Activated naive CD4-positive, alpha-beta T cell (primary cell): ENCODE measurements at places on chromosomes 11 and 22.
A peak's percentile ranks its signal among the peaks of the same experiment; 100 is the strongest.

- DNase-seq = no peak
These were observed 85.7 kb downstream of the AMOTL1 start for GRCh38 chr11:94853836-94854235.

- DNase-seq = no peak
These were observed 101.7 kb downstream of the CWC15 start for GRCh38 chr11:94871491-94872185.

GRCh38 chr11:12196308-12196707 is 85.9 kb downstream of the MICAL2 start:
- no peak for DNase-seq

GRCh38 chr11:19703211-19703610 is 9.4 kb upstream of the NAV2 start:
- DNase-seq = no peak

DNA sequence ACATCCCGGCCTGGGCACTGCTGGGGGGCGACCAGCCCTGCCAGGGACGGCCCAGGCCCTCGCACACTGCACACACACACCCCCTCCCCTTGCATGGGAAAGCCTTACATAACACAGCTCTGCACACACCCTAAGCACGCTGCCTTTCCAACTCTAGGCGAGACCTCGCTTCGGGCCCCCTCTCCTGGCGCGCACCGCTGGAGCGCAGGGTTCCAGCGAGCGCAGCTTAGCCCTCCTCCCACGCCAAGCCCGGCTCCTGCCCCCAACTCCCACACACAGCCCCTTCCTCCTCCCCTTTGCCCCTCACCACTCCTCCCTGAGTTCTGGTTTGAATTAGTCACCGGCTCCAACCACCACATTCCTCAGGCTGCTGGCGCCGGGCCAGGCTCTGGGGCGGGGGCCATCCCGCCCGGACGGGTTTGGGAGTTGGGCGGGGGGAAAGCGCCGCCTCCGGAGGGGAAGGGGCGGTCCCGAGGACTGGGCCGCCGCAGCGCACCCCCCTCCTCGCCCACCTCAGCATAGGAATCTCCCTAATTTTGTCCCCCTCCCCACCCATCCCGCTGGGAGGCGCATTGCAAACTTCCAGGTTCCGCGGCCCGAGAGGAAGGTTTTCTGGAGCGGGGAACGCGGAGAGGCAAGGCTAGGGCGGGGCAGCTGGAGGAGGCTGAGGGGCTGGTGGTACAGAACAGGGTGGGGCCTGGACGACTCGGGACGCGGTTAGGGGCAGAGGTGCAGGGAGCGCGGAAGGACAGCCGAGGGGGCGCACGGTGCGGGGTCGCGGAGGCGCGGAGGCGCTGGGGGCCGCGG is 966 bp downstream of the AHNAK start:
- DNase-seq = no peak

GRCh38 chr11:95140397-95141033 is 50.9 kb downstream of the ENDOD1 start:
- DNase-seq = no peak

- no peak for DNase-seq
These were observed 9.5 kb downstream of the TTC28 start for GRCh38 chr22:28670161-28670560.

DNA sequence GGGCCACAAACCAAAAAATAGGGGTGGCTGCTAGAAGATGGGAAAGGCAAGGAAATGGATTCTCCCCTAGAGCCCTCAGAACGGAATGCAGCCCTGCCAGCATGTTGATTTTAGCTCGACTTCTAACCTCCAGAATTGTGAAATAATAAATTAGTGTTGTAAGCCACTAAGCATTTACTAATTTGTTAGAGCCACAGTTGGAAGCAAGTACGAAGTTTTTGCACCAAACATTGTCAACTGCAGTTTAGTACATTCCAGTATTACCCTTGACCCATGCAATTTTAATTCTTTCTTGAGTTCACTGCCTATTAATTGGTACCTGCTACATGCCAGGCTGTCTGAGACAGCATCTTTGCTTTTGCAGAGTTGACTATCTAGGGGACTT is 32.2 kb downstream of the PARVA start:
- no peak for DNase-seq

GRCh38 chr22:49638001-49638400 is 189.7 kb downstream of the BRD1 start:
- DNase-seq = no peak

- DNase-seq = no peak
These were observed 1053.8 kb downstream of the TBC1D22A start for GRCh38 chr22:47816121-47816862.

GRCh38 chr11:27471589-27472397 is 797 bp downstream of the LGR4 start:
- no peak for DNase-seq

DNA sequence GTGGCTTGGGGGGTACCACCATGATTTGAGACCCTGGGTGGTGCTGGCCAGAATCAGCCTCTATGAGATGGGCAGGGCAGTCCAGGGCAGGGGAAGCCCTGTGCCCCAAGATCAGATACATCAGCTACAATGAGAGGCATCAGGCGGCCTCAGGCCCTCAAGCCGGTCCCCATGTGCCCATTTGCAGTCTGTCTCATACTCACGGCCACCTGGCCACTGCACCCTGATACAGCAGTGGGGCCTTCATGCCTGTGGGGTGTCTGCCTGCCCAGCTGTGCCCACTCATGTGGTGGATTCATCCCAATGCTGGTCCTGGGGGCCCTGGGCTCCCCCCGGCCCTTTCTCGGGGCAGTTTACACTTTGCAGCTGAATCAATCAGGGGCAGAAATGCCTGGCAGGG is 42.4 kb upstream of the KCNQ1OT1 start:
- DNase-seq = no peak

DNA sequence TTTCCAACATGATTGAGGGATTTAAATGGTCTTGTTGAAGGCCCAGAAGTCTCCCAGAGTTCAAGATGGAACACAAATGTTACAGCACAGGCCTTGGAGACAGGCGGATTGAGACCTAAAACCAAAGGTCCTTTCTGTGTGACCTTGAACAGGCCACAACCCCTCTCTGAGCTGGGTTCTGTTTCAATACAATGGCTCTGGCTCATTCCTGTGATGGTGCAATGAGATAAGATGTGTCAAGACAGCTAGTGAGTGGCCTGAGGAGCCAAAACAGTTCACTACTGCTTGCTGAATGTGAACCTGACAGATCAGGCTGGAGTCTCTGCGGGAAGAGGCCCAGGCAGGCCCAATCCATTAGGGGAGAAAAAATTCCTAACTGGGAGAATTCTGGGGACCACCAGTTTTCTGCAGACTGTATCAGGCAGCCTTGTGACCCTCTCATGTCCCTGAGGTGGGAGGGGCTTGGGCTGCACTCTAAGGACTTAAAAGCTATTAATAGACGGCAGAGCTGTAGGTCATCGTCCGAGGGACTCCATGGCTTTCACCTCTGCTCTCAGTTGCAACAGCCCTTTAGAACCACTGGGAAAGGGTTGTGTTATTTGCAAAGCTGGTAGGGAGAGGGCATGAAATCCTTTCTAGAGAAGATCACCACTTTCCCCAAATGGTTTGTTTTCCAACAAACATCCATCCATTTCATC is 126.1 kb upstream of the TEAD1 start:
- no peak for DNase-seq

DNA sequence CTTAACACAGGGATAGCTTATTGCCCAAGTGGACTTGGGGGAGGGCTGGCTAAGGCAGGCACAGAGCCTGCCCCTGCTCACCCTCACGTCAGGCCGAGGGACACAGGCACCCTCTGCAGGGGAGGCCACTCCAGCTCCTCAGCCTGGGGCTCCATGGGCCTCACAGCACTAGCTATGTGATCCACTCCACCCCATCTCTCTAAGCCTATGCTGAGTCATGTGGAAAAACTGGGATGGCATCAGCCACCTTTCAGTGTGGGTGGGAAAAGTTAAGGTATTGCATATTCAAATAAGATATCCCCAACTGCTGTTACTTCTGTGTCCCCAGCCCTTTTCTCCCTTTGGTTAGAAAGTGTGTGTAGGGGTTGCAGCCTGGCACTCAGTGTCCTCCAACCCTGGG is 22.3 kb downstream of the RANGAP1 start:
- DNase-seq = no peak

GRCh38 chr11:99176430-99176829 is 155.7 kb downstream of the CNTN5 start:
- DNase-seq = no peak

DNA sequence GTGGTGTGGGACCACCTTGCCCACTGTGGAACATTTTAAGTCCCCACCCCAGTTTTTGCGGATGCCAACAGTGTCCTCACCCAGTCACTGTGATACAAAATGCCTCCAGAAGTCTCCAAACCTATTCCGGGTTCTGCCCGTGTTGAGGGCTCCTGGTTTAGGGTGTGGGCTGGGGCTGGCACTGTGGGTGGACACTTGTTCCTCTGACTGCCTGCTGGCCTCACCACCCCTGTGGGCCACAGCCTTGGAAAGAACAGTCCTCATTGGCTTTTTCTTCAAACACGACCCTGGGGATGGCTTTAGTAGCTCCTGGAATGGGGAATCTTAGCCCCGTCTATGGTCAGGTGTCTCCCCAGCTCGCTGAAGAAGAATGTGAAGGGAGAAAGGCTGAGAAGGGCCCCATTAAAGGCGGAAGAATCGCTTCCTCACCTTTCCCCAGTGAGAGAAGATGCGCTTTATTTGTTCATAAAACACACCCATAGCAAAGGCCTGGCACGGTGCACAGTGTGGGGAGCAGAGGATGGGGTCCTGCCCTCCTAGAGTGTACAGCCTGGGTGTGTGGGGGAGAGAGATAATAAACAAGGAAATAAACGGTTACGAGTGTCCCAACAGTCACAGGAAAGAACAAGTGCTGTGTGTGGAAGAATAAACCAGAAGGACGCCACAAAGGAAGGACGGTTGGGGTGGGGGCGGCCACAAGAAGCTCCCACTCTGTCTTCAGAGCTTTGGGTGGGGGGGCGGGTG is 91.6 kb upstream of the SLC22A12 start:
- DNase-seq = no peak

DNA sequence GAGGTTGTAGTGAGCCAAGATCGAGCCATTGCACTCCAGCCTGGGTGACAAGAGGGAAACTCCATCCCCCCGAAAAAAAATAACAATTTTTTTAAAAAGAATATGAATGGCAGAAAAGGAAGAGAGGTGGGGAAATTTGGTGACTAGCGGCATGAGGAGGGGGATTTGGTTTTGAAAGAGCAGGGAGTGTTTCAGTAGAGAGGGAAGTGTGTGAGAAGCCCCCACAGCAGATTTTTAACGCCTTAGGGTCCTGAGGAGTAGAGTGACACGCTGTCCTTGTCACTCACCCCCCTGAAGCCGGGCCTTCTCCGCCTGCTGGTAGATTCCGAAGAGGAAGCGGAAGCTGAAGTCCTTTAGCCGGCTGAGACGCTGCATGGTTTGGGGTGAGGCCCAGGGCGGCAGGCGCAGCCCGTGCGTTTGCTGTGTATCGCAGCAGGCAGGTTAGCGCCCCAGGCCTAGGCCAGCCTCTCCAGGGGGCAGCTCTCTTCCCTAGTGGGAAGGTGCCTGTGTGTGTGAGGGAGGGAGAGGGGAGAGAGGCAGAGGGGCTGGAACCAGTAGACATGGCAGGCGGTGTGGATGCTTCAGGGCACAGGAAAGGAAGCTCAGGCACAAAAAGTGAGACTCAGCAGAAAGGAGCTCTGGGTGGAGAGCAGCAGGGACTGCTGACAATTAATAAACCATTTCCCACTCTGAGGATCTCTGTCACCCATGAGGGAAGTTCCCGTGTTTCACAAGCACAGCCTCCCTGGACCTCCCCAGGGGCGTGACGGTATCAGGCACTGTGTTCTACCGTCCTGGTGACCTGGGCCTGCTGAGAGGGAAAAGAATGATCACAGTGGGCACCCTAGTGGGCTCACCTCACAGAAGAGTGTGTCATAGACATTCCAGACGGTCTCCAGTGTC is 3.9 kb downstream of the ACP2 start:
- no peak for DNase-seq

DNA sequence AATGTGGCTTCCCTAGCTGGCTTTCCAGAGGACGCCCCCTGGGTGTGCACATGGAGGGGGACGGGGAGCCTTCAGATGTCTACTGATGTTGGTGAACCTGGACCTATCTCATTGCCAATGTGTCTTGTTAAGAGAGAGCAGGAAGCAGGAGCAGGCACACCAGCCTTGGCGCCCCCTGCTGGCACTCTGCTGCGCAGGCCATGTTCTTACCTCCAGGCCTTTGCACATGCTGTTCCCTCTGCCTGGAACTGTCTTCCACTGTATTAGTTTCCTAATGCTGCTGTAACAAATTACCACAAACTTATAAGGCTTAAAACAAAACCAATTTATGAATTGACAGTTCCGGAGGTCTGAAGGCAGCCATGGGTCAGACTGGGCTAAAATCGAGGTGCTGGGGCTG is 23.6 kb upstream of the MN1 start:
- DNase-seq = peak; percentile 1

DNA sequence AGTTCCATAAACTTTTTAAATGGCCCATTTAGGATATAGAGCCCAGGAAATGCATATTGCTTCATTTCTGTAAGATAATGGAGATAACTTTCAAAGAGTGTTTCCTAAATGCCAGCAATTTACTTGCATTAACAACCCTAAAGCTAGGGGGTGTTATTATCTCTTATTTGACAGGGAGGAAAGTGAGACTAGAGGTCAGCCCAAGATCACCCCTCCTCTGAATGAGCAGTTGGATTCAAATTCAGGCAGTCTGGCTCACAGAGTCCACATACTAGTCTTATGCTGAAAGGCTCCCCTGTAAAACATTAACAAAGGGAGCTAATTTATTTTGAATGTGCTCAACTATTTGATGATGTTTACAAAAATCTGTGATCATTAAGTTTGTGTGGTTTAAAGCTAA is 49.9 kb upstream of the TRIM77 start:
- DNase-seq = no peak

DNA sequence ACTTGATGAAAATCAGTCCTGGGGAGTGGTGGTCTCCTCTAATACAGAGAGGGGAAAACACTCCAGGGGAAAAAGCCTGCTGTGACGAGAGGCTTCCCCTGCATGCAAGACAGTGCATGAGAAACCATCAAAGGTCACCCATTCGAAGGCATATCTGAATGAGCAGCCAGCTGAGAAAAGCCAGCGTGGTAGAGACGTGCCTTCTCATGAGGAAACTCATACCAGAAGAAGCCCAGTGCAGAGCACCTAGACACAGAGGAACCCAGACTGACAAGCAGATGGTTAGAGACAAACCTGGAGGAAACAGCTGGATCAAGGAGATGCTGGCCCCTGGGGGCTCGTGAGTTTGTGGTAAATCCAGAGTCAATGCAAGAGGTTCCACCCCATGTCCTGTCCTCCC is 534.8 kb downstream of the BRD1 start:
- DNase-seq = no peak

GRCh38 chr11:131824771-131825170 is 454.4 kb downstream of the NTM start:
- no peak for DNase-seq
